SJCRH30 (cell line): ENCODE measurements at places on chromosomes 12 and 14.

- no peak for DNase-seq
Measured at GRCh38 chr12:129556082-129556481, 347.7 kb downstream of the TMEM132D start.

- DNase-seq: no peak
Measured at GRCh38 chr14:26709019-26709418, 111.2 kb upstream of the NOVA1 start.

GRCh38 chr12:92516277-92516600 is 186.6 kb upstream of the PLEKHG7 start:
- DNase-seq: no peak

DNA sequence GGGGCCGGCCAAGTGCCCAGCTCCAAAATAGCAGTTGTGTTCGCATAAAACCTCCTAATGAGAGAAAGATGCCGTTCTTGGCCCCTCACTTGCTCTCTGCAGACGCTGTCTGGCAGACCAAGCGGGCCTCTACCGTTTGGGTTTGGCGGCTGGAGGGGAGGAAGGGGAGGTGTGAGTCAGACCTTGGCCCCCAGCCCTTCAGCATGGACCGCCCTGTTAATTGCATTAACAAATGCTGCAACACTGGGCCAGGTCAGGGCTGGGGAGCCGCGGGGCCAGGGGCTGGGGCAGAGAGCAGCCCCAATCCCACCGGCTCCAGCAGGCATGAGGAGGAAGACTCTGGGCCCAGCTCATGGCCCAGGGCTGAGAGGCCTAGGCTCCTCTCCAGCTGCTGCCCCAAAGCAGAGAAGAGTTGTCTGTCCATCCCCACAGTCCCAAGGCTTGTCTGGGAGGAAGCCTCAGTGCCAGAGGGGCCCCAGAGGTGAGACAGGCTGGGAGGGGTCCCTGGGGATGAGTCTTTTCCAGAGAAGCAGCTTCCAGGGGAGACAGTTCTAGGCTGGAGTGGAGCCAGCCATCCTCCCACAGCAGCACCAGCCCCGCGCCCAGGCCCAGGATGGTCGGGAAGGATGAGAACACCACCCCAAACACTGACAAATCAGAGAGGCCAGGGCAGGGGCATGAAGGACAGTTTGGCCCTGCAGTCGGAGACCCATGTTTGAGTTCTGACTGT is 16.9 kb downstream of the LTBP2 start:
- DNase-seq: no peak

DNA sequence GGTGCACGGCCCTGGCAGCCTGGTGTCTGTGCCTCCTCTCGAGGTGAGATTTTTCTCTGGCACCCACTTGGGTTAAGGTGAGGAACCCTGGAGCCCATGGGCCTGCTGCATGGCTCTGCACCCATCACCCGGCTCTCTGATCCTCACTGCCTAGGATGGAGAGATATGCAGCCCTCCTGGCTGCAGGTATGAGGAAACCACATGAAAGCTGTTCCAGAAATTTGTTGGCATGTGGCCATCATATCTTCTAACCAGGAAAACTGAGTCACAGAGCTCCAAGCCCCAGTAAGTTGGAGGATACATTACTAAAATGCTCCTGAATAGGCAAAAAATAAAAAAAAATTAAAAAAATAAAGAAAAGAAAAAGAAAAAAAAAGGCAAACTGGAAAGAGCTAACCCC is 39.3 kb upstream of the DDX11 start:
- DNase-seq: no peak

DNA sequence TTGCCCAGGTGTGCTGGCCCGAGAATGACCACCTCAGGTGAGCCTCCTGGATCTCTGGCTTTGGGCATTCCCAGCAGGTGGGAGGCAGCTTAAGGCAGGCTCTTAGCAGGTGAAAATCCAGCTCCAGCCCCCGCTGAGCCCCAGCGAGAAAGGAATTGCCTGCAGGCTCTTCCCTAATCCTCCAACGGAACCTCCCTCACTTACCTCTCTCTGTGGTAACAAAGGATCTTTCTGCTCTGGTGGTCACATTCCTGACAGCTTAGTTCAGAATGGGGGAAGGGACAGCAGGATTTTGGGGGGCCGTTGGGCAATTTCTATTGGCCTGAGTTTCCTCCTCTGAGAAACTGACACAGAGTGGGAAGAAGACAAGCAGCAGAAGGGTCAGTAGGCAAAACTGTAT is 116.0 kb upstream of the LHX5 start:
- DNase-seq: no peak

- DNase-seq: peak; percentile 35
Measured at GRCh38 chr14:64971943-64972791, at the start of gene RAB15. TSS of gene RAB15 (minus strand) at chr14:64972336. CDS start at chr14:64972076, 260 bp downstream.

DNA sequence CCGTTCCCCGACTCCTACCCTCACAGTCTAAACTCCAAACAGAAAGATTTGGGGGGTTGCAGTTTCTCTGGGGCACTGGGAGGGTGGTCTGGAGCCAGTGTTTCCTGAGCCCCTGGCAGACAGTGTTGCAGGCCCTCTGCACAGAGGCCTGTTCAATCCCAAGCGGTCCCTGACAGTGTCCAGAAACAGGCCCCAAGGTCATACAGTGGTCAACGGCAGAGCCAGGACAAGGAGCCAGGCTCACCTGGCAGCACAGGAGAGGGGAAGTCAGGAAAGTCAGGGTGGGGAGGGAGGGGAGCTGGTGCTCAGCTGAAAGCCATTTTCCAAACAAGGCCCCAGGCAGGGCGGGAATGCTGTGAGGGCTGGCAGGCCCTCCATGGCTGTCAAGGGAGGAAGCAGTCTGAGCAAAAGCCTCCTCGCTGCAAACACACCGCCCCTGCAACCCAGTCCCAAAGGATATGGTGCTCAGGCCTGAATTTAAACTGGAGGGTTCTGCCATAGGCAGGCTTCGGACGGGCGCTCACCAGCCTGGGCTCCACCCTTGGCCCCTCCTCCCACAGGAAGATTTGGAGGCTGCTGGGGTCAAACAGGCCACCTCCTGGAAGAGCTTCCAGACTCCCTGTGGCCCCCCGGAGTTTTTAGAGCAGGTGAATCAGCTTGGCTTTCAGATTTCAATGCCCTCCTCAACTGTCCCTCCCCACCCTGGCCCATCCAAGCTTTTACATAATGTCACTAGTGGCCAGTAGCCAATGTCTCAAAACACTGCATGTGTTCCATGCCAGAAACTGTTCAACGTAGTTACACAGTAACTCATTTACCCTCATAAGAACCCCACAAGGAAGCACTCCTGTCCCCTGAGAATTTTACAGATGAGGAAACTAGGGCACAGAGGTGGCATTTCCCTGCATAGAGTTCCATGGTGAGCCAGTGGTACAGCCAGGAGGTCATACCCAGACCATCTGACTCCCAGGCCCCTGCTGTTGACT is 41.5 kb downstream of the CHGA start:
- peak; percentile 48 for DNase-seq

GRCh38 chr12:11830307-11830801 is 180.9 kb downstream of the ETV6 start:
- no peak for DNase-seq

DNA sequence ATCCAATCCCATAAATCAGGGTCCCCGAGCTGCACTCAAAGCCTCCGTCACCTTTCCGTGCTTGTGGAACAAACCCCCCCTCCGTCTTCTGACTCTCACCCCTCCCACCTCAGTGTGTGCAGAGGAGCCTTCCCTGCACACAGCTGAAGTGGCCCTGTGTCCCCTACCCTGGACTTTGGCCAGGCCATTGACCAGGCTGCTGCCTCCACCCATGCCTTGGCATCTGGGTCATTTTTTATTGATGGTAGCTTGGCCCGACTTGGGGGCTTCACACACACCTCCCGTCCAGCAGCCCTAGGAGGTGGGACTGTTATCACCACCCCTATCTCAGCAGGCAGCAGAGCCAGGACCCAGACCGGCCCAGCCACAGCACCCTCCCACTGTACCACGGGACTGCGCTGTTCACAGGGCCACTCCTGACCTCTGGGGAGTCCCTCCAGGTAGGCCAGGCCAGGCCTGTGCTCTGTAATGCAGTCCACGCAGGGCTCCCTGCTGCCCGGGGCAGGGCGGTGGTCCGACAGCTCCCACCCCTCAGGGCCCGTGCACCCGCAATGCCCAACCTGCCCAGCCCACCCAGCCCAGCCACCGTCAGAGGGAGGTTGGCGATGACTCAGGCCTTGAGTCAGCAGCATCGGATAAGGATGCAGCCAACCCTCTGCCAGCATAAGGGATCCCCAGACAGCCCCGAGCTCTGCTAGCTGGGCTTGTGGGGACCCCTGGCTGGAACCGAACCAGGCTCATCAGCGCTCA is 9.2 kb upstream of the INF2 start:
- DNase-seq: no peak

GRCh38 chr14:77327111-77327510 is 6.3 kb downstream of the GSTZ1 start:
- no peak for DNase-seq

- no peak for DNase-seq
Measured at GRCh38 chr12:124637581-124637981, 70.2 kb upstream of the NCOR2 start.

DNA sequence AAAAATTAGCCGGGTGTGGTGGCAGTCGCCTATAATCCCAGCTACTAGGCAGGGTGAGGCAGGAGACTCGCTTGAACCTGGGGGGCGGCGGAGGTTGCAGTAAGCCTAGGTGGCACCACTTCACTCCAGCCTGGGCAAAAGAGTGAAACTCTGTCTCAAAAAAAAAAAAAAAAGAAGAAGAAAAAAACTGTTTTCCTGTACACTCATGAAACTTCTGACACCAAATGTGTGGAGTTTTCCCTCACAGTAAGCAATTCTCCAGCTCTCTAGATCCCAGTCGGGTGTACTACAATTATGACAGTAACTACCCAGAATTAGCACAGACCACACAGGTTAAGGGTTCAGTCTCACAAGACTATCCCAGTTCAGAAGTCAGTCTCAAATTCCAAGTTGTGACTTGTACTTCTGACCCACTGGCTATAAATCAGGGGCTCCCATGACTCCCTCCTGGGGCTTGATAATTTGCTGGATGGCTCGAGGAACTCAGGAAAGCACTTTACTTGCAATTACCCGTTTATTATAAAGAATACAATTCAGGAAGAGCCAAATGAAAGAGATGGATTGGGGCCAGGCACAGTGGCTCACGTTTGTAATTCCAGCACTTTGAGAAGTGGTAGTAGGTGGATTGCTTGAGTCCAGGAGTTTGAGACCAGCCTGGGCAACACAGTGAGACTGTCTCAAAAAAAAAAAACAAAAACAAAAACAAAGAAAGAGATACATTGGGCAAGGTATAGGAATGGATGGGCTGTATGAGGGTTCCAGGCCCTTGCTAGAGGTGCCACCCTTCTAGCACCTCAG is 12.4 kb upstream of the ARF6 start:
- DNase-seq: no peak

- no peak for DNase-seq
Measured at GRCh38 chr14:20846560-20846959, 43.9 kb upstream of the RNASE1 start.

DNA sequence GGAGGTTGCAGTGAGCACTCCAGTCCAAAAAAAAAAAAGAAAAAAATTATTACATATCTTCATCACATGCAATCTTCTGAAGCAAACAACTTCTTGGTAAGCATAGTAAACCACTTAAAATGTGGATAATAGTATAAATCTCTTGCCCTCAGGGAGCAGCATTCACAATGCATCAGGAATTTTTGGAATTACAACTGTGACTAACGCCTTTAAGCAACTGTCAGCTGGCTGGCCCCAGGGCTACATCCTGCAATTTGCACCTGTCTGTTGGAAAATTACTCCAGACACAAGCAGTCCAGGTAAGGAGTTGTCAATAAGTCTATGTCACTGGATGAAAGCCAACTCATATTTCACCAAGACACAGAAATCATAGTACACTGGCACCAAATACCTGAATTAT is 5.5 kb upstream of the SLC7A7 start:
- DNase-seq: peak; percentile 90

DNA sequence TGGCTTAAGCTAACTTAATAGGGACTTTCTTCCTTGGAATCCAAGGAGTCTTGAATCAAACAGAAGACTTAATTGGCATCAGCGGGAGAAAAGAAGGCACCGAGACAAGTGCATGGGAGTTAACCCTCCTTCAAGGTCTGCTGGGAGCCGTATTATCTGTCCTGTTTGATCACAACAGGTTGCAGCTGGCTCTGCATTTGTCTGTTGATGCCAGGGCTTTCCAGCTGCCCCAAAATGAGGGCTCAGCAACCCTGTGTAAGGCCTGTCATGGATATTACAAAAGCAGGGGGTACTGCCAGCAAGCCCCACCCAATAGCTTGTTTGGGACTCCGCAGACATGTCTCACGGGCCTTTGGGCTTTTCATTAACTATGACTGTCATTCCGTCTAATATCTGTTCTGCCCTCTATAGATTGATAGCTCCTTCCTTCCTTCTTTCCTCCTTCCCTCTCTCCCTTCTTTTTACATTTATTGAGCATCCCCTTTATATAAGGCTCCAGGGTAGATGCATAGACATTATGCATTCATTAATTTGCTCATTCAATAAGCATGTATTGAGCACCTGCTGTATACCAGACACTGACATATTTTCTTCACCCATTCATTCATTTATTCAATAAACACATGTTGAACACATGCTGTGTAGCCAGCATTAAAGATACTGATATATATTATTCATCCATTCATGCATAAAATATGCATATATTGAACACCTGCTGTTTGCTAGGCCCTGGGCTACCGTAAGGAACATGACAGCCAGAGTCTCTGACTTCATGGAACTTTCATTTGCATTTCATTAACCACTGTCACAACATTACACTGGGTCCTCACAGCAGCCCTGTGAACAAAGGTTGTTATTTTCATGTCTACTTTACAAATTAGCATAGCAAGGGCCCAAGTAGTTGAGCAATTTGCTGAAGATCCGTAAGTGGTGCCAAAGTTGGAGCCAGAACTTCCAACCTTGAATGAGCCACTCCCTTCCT is 56.2 kb downstream of the SVOP start:
- no peak for DNase-seq
